Caco-2 (cell line): ENCODE measurements at places on chromosomes 4 and X. TPM values are rescaled to one million over a fixed set of nuclear protein-coding genes. Genes with fewer than 3 reads are reported as not detected.
A peak's percentile ranks its signal among the peaks of the same experiment; 100 is the strongest.

Gene TLR1
- total RNA-seq, result not detected in 2 replicates

GRCh38 chr4:52143815-52144214, 92.7 kb downstream of the SPATA18 start:
- H3K4me1 ChIP-seq, result no peaks in the 10 kb centered on the region
- no peak overlapping the region for H3K4me3 ChIP-seq
- H3K27me3 ChIP-seq, result no peaks in the 10 kb centered on the region

Gene PAGE2B
- not detected in 2 replicates for total RNA-seq

DNA sequence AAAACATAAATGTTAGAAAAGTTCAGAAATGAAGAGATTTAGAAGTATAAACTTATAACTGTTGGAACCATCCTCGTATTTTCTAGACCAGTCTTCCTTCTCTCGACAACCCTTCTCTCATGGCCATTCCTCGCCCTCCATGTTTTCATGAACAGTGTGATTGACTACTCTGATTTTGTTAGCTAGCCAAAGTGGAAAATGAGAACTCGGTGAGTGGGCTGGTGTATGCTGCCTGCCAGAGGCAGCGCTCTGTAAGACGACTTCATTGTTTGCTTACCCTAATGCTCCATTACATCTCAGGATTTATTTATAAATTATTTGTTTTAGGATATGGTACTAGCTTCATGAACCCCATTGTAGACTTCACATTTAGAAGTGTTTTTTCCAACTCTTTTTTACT, 153.0 kb downstream of the CBR4 start:
- H3K27me3 ChIP-seq, result no peaks in the 10 kb centered on the region
- no peaks in the 10 kb centered on the region for H3K36me3 ChIP-seq
- no peak overlapping the region for H3K27ac ChIP-seq

GRCh38 chrX:109862433-109862832, 129.4 kb upstream of the ACSL4 start:
- no peak for DNase-seq
- H3K4me1 ChIP-seq, result no peaks in the 10 kb centered on the region
- no peak overlapping the region for H3K27ac ChIP-seq
- no peaks in the 10 kb centered on the region for H3K27me3 ChIP-seq

DNA sequence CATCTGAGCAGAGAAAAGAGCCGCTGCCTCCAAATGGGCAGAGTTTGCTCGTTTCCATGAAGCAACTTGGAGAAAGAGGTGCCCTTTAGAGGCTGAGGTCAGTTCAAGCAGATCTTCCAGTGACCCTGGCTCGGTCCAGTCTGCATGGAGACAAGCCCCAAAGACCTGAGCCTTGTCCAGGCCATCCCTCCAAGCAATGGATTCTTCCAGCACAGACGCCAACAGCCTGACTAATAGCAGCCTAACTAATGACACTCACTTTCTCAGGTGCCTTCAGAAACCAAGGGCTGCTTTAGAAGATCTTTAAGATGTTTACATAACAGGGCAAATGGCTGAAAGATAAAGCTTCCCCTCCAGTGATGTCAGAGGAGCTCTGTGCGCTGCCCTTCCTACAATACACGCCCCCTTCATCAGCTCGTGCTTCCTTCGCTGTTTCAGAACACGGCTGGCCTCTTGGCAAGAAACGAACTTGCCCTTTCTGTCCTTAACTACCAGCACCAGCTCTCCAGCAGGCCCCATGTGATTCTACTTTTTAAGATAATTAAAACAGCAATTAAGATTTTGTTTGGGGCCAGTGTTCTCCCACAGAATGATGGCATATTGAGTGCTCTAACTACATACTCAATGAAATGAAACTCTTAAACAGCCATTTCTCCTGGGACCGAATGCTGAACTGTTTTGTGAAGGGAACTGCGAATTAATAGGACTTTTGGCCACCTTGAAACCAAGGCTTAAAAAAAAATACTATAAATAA, 119.0 kb downstream of the GPR143 start:
- H3K36me3 ChIP-seq, result no peaks in the 10 kb centered on the region
- no peaks in the 10 kb centered on the region for H3K4me1 ChIP-seq
- H3K4me3 ChIP-seq, result no peak overlapping the region
- H3K27ac ChIP-seq, result no peak overlapping the region

GRCh38 chr4:109368661-109369060, 65.0 kb upstream of the SEC24B start:
- DNase-seq, result no peak
- no peak overlapping the region for H3K4me3 ChIP-seq
- H3K27me3 ChIP-seq, result no peaks in the 10 kb centered on the region
- no peak overlapping the region for H3K27ac ChIP-seq

DNA sequence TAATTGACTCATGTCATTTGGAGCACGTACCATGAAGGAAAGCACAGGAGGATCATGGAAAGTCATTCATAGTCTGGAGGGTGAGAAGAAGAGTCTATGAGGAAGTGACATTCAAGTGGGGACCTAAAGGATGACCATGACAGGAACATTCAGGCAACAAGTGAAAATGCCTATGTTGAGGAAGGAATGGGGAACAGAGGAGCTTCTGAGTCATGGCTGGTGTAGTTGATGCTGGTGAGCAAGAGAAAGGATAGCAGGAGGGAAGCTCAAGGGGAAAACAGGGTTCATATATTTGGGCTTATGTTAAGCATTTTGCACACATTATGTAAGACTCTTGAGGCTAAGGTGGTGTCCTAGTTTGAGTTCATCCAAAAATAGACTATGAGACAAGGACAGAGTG, 318.6 kb downstream of the HNRNPD start:
- no peak overlapping the region for H3K27ac ChIP-seq
- H3K4me1 ChIP-seq, result no peaks in the 10 kb centered on the region
- no peaks in the 10 kb centered on the region for H3K36me3 ChIP-seq
- H3K4me3 ChIP-seq, result no peak overlapping the region

Gene TIGD4
- total RNA-seq, result 0.95 and 1.0 TPM in 2 replicates

Gene SLC9A7
- total RNA-seq, result 20.1 and 21.3 TPM in 2 replicates

DNA sequence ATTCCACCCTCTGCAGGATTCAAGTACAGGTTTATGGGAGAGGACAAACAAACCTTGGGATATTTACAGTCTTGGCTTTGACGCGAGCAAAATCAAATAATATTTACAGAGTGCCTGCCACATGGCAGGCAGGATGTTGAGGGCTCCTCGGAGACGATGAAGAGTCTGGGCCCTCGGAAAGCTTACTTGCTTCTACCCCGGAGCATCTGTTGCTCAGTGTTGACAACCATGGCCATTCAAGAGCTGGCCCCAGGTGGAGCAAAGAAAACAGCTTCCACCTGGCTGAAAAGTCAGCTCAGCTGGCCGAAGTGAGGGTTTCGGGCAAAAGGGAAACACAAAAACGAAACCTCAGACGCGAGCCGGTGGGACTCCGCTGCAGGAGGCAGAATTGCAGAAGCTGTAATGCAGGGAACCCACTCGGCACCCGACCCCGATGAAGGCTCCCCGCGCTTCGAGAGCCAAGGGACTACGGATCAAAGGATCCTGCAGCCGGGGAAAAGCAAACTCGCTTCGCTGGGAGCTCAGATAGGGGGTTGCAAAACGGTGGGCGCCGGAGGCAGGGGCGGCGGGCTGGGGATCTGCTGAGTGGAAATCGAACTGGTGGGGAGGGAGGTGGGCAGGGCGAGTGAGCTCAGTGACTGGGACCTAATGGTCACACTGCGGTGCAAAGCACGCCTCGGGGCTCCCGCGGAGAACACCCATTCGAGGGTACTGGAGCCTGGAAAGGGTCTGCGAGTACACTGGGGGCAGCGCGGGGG, 805 bp downstream of the ATP8A1 start:
- DNase-seq, result peak; percentile 36
- H3K4me3 ChIP-seq, result peak overlapping the region; percentile 89
- peaks cover 23% of the 10 kb centered on the region; the same call in 1 of the 2 replicates for H3K4me1 ChIP-seq
- peak overlapping the region; percentile 71 for H3K27ac ChIP-seq
- no peaks in the 10 kb centered on the region for H3K36me3 ChIP-seq

DNA sequence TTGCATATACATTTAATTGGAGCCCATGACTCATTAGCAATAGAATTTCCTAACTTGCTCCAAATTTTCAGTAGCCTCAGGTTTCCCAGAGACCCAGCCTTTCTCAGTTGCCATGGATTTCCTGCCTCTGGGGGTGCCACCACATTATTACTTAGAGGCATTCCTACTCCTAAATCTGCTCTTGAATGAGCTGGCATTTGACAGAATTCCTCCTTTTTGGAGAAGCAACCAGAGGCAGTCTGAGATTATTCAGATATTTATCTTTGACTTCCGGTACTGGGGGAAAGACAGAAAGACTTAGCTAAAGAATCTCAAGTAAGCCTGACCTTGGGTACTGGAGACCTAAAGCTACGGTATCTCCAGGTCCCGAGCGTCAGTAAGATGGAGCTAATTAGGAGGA, 76.3 kb downstream of the DCHS2 start:
- no peaks in the 10 kb centered on the region for H3K4me1 ChIP-seq
- no peak overlapping the region for H3K27ac ChIP-seq
- no peaks in the 10 kb centered on the region for H3K27me3 ChIP-seq

- H3K4me3 ChIP-seq, result no peak overlapping the region
- H3K36me3 ChIP-seq, result no peaks in the 10 kb centered on the region
- no peaks in the 10 kb centered on the region for H3K27me3 ChIP-seq
Observed at GRCh38 chrX:67749536-67749935, 205.7 kb downstream of the AR start.

Gene CYLC1
- total RNA-seq, result not detected in 2 replicates
